ENCODE measurements at places on chromosomes 5 and 9.

DNA sequence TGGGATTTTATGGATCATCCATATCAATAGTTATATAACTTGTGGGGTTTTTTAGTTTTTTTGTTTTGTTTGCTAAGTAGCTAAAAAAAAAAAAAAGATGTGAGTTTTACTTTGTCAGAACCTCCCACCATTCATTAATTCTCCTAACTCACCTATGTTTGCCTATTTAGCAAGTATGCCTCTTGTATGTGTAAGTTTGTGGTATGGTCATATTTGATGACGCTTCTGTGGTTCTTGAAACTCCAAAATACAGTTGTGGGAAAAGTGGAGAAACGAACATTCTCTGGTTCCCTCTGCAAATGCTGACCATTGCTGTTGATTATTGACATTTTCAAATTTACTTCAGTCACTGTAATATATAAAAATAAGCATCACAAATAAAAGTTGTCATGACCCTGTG is 75.7 kb downstream of the PBX3 start:
- no peak for DNase-seq

- DNase-seq: no peak
These were observed 561.4 kb downstream of the ISL1 start for GRCh38 chr5:51944500-51945125.

DNA sequence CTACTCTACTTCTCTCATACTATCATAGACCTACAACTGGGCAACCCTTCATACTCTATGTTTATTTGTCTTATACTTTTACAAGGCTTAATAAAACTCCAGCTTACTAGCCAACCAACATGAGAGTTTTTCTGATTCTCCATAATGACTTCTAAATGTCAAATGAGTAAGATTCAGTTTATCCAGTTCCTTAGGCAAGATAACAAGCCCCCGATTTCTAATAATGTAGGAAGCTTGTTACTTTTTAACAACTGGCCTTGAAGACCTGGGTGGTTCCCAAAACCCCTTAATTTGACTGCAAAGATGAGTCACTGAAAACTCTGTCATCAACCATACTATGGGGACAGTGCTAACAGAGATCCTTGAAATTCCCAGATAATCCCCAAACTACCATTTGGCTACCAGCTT is 294.6 kb upstream of the ACTBL2 start:
- no peak for DNase-seq

DNA sequence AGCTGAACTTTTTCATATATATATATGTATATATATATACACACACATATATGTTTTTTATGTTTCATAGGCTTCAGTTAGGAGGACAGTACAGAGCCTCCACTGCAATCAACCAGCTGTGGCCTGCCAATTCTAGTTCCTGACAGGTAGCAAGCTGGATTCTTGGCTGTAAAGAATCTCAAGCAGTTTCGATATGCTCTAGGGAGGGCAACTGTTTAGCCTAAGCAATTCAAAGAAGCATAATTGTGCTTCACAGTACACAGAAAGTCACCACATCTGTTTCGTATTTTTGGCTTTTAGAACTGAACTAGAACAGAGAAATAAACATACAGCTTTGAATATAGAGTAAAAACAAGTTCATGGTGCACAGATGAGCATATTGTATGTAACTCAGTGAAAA is 152.4 kb upstream of the ARRDC3 start:
- no peak for DNase-seq

DNA sequence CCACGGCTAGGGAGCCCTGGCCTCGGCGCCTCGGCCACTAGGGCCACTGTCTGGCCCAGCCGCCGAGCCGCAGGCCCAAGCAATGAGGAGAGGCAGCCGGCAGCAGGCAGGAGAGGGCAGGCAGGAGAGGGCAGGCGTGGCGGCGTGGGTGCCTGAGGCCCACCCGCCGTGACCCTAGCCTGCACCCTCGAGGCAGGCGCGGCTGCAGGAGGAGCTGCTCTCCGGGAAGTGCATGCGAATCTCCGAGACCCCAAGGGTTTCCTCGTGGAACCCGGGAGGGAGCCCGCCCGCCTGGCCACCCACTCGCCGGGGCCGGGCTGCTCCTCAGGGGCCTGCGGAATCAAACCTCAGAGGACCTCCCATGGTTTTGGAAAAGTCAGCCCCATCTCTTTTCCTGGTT is 9.3 kb downstream of the GRIN1 start:
- no peak for DNase-seq

DNA sequence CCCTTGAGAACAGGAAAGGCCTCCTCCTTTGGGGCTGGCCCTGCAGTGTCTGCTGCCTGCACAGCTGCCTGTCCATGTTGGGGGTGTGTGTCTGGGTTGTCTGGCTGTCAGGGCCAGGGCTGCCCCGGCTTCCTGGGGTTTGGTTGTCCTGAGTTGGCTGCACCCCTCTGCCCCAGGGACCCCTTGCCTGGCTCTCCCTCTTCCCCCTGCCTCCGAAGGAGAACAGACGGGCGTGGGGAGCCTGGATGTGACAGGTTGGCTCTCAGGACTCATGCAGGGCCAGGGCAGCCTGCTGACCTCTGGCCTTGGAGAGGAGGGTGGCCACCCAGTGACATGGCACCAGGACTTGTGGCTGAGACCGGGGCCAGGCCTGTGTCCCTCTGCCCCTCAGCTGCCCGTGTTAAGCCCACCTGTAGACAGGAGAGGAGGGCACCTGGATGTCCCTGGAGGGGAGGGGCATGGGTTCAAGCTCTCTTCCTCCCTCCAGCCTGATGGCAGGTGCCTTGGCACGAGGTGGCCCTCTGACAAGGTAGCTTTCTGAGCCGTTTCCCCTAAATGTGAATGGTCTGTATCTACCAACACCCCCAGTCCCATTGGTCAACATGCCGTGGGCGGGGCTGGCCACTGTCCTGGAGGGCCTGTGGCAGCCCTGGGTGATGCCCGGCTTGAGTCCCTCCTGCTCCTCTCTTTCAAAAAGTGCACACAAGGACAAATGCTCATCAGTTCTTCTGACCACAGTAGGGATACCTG is 34.9 kb downstream of the WNK2 start:
- no peak for DNase-seq

- no peak for DNase-seq
These were observed 124.4 kb upstream of the MSX2 start for GRCh38 chr5:174599992-174600391.

DNA sequence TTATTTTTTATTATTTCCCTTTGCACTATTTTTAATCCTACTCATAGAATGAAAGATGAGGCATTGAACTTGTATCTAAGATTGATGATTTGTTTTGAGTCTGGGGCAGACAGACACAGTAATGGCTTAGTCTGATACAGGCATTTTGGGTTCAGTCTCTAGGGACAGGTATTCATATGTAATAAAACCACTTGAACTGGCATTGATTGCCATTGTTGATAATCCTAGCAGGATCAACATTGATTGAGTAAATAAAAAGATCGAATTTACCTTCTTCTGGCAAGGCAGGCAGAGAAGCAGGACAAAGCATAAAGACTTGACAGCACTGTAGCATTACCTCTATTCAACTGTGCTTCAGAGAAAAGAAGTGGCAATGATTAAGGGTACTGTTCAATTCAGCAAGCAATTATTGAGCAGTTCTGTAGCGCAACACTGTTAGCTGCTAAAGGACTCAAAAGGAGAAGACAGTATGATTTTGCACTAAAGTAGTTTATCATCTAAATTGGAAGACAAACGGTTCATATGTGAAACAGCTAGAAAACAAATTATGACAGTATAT is 144.4 kb downstream of the COMMD10 start:
- DNase-seq: no peak

GRCh38 chr5:33579152-33579551 is 138.4 kb downstream of the TARS1 start:
- DNase-seq: no peak

Data from GM03348 (cell line).